ENCODE measurements at places on chromosomes 5 and 9.

- DNase-seq: no peak
These were observed 190.4 kb upstream of the GAS1 start for GRCh38 chr9:87137718-87138117.

DNA sequence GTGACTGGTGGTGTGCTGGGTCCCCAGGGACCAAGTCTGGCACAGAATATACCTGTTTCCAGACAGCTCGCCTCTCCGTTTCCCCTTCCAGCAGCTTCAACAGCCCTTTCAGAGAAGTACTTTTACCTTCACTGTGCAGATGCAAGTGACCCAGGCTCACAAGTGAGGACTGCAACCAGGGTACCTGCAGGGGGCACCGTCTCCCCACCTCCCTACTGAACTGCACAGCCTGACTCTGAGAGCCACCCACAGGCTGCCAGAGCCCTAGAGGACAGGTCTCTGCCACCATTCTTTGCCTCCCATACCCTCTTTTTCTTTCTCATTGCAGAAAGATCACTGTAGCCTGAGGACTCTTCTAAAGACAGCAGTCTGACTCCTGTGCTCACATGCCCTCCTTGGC, 15.4 kb downstream of the IL9 start:
- DNase-seq: no peak

DNA sequence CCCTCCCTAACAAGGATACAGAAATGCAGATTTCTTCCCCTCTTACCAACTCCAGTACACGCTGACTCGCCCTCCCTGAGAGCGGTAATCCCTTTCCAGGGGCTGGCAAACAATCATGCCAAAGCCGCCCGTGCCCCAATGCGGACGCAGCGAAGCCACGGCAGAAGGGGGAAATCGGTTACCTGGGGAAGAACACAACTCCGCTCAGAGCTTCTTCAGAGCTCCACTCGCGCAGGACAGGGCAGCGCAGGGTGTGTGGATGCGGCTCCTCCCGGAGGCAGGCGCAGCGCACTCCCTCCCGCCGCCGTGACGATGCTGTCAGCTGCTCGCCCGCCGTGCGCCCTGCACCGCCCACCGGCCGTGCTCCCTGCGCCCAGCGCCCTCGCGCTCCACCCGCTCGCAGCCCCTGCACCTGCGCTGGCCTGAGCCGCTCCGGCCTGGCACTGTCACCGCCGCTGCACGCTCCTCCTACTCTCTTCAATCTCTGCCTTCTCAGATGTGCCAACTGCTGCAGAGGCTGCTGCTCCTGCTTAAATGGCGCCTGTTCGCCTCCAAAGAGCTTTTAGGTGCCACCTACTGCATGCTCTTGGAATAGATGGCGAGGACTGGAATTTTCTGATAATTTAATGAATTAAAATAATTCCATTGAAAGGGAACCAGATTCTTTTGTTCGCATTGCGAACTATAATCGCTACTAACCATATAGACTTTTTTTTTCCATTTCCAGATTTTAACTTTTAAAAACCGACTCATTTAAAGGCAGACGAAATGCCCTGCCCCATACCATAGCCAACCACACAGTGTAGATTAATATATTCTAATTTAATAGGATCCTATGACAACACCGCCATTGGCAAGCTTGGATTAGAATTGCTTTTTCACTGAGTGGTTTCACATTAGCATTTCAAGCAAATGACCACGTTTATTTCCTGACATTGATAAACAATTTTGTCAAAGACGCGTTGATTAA, at the start of gene DIRAS2:
Gene DIRAS2 (minus strand): TSS at position 255 of the 970 bp plus-strand sequence. CDS start 28,997 bp downstream, outside the sequence.
- DNase-seq: peak; percentile 71

DNA sequence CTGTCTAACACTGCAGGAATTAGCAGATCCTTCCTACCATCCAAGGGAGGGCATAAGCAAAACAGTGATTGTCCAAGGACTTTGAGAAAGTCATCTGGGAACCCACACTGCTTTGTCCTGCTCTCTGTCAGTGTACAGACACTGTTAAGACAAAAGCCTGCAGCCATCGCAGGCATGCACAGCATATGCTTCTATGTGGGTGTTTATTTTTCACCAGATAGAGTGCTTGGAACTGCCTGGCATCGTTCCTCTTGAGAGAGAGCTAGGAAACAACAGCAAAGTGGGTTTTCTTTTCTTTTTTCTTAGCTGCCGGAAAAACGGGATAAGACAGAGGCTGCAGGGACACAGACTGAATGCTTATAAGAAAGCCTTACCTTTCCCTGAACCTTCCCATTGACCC, 212.3 kb downstream of the ICE1 start:
- no peak for DNase-seq

DNA sequence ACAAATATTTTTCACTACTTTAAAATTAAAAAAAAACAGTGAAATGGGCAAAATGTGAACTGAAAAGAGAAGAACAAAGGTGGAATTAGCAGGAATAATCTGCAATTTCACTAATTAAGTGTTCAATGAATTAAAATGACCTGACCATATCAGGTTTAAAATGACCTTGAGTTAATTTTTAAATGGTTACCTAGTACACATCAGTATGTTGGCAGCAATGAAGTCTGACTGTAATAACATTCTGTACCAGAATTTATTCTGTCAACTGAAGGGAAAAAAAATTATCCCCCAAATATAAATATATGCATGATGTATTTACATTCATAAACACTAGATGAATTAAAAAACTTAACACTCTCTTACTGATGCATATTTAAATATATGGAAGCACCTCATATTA, 165.6 kb downstream of the RFX3 start:
- no peak for DNase-seq

DNA sequence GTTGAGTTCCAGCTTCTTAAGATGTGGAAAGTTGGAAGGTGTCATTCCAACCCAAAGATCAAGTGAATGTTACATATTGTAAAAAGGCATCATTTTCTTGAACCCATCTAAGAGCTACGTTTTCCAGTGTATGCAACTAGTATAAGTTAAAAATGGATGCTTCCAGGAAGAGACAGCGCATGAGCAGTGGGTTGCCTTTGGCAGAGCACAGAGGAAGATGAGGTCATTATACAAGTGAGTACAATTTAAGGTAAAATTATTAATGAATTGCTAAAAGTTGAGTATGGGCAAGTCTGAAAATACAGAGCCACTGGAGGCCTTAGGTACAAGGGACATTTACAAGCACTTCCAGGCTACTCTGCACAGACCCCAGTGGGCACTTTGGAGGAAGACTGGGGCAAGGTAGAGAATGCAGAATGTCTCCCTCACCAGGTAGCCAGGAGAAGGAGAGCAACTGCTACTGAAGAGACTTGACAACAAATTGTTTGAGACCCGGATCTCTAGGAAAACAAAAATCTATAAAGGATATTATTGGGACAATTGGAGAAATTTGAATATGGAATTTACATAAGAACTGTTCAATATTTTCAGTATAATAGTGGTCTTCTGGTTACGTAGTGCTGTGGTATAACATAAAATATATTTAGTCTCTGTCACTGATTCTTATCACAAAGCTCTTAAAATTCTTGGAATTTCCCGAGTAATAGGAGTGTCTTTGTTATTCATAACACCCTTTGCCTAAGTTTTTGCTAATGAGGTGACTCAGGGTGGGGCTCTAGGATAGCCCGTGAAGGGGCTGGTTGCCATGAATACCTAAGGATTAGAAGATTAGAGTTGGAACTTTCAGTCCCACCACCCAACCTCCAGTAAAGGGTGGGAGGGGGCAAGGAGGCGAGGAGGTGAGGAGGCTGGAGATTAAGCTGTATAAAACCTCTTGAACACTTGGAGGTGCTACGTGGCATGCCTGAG, 129.9 kb upstream of the FER start:
- DNase-seq: no peak

- no peak for DNase-seq
These were observed 11.2 kb downstream of the HMGCR start for GRCh38 chr5:75348241-75348640.

DNA sequence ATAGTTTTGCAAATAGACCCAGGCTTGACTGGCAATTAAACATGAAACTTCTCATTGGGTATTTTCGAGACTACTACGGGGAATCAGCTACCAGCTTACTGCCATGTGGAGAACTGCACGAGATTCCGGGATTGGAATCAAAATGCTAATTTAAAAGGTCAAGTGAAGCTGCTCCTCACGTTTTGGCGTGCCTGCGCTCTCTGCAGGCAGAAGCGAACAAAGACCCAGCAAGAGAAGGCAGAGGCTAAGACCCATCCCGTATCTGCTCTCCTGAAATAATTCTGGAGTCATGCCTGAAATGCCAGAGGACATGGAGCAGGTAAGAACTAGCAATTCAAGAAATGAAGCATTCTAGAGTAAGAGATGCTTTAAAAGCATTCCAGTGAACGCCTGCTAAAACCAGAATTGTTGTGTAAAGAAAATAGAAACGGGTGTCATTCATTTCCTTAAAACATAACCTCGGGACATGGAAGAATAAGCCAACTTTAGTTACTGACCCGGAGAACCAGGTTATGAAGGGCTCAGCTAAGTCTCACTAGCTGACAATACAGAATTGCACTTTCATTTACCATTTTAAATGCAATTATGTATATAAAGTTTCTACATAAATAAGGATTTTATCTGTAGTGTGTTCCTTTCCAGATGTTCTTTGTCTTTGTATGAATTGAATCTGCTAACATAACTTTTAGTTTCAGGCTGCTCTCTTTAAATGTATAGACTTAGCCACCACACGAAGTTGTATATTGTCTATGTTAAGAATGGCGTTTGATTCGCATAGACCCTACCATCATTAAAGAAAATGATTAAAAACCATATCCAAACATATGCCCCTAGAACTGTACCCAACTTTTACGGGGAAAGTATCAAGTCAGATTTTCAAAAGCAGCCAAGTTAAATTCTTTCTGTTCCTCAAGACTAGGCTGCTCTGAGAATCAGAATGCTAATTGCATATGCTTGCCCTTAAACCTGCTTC, 2.0 kb upstream of the MAT2B start:
- no peak for DNase-seq

DNA sequence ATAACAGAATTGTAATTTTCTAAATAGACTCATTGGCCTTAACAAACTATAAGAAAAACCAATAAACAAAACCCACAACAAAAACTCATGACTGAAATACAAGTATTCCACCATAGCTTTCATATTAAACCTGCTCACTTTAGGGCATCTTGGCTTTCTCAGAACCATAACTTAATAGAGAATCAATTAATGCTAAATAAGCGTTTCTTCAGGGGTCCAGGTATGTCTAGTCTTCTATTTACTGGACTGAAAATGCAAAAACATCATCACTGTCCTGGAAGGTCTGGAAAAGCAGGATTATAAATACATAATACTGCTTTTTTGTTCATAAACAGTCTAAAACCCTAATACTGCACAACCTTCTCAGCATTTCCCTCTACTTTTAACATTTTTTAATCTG, 6.2 kb upstream of the SMIM27 start:
- no peak for DNase-seq

DNA sequence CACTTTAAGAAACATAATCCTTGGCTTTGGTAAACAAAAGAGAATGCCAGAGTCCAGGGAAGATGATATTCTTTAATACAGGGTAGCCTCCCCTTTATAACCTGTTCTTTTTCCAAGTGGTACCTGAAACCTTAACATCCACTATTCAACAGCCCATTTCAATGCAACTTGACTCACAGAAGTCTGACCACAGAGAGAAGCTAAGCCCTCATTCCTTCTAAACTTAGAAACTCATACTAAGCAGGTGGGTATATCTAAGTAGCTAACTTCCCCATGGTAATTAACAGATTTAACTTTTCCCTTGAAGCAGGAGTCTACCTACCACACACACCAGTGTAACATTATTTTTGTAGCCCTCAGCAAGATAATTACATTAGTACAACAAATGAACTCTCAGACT, 91.9 kb downstream of the CEMIP2 start:
- DNase-seq: no peak

GRCh38 chr9:36074055-36074454, 37.3 kb downstream of the RECK start:
- no peak for DNase-seq

- no peak for DNase-seq
These were observed 11.3 kb downstream of the RIOK2 start for GRCh38 chr5:97171703-97172102.

GRCh38 chr9:17613758-17614157, 34.9 kb downstream of the SH3GL2 start:
- no peak for DNase-seq

- DNase-seq: no peak
These were observed 220.0 kb downstream of the CDH18 start for GRCh38 chr5:19767987-19768386.

- DNase-seq: no peak
These were observed 52.4 kb downstream of the SLC44A1 start for GRCh38 chr9:105296877-105297287.

GRCh38 chr9:96021551-96022444, 146.3 kb downstream of the ERCC6L2 start:
- DNase-seq: peak; percentile 28

DNA sequence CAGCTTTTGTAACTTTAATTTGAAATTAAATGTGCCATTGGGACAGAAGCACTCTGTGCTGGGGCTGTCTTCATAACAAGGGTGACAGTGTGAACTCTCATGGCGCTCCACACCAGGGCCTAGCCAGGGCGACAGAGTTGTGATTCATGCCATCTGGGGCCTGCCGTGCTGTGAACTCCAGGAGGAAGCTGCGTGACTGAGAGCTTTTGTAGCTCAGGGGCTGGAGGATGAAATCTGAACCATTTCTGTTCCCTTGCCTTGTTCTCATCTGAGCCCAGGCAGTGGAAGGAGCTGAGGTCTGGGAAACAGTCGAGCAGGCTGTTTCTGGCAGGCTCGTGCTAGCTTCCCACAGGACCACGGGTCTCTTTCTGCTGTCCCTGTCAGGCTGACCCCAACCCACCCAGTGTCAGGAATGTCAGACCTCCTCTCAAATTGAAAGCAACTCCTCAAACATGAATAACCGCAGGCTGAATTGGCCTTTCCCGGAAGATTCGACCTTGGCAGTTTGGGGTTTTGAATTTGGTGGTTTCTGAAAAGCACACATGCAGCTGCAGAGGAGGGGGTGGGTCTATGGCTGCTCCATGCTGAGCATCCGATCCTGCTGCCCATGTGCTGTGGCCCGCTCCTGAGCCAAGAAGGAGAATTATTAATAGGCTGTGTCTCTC, 69.2 kb upstream of the RPS23 start:
- peak; percentile 58 for DNase-seq

DNA sequence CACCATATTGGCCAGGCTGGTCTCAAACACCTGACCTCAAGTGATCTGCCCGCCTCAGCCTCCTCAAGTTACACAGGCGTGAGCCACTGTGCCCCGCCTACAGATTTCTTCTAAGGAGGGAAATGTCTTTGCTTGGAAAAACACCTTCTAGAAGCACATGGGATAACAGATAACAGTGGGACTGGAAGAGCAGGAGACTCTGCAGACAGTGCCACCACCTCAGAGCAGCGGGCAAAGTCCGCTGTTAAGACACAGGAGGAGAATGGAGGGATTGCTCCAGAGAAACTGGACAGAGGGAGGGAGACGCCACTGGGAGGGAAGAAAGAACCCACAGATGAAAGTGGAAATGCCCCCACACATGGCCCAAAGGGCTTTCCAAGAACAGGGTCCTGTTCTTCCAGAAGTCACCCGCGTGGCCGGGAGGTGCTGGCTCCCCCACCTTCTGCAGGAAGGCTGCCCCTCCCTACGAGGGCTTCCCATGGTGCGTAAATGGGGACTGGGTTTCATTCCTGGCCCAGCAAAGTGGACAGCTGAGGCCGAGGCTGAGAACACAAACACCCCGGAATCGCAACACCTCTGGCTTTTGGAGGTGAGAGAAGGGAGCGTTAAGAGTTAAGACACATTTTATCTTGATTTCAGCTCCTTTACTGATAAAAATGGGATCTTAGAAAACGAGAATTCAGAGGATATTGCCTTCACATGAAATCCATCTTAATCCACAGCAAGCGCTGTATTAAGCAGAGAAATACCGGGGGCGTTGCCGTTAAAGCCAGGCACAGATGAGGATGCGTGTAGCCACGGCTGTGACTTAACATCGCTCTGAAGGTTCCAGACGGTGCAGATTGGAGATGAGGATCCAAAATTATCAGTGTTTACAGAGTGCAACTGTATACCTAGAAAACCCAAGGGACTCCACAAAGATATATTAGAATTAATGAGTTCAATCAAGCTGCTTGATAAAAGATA, 11.2 kb downstream of the ADAMTS2 start:
- DNase-seq: no peak

Data from DMS79 treated with DMSO at 0.1 percent for 48 hours (cell line).